ENCODE measurements at places on chromosomes 7 and 10.

GRCh38 chr7:67813621-67814292 lies 817.1 kb downstream of the TYW1 start:
- no peak for DNase-seq

DNA sequence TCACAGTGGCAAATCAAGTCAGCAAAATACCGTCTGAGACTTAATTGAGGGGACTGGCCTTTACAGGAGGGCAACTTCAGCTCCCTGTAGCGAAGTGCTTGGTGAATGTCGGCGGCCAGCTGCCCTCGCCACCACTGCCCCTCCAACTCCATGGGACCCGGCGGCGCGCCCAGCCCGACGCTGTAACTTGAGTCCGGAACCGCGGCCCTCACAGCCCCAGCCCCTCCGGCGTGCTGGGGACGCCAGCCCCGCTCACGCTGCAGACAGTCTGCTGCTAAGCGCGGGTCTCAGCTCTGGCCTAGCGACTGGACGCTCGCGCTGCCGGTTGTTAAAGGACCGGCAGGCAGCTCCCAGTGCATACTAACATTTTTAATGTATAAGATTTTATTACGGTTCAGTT lies 113.4 kb upstream of the NUPR2 start:
- no peak for DNase-seq

GRCh38 chr7:133575726-133576440 lies 323.0 kb downstream of the EXOC4 start:
- no peak for DNase-seq

DNA sequence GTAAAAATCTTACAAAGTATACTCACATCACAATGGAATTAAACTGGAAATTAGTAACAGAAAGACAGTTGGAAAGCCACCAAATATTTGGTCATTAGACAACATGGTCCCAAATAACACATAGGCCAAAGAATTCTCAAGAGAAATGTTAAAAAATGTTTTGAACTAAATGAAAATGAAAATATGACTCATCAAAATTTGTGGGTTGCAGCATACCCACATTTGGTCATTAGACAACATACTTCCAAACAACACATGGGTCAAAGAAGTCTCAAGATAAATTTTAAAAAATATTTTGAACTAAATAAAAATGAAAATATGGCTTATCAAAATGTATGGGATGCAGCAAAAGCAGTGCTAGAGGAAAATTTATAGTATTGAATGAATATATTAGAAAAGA lies 130.6 kb downstream of the MARCHF5 start:
- DNase-seq = no peak

DNA sequence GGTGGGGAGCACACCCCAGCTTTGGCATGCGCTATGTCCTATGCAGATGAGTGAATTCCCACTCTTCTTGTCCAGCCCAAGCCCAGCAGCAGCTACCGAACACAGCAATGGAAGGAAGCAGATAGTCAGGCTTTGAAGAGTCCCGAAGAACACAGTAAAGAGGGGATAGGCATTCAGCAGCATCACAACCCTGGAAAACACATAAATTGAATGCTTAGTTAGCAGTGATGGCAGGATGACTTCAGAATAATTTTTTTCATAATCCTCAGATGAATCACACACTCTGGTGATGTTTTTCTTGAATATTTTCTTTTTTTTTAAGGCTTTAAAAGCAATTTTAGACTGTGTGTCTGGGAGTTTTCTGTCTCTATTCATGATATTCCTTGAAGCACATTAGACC lies 95.8 kb downstream of the CFAP58 start:
- no peak for DNase-seq

GRCh38 chr10:58515291-58515941 lies 2.7 kb downstream of the BICC1 start:
- no peak for DNase-seq

- DNase-seq = no peak
Measured at GRCh38 chr10:24645784-24646183, 77.9 kb downstream of the ARHGAP21 start.

DNA sequence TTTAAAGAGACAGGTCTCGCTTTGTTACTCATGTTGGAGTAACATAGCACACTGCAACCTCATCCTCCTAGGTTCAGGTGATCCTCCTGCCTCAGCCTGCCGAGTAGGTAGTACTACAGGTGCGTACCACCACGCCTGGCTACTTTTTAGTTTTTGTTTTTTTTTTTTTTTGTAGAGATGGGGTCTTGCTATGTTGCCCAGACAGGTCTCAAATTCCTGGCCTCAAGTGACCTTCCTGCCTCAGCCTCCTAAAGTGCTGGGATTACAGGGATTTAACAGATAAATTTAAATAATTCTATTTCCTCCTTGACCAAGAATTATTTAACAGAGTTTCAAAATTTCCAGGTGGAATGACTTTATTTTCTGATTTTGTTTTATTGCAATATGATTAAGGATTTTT lies 97.0 kb upstream of the OIT3 start:
- no peak for DNase-seq

- DNase-seq = no peak
Measured at GRCh38 chr10:132714096-132714985, 71.6 kb downstream of the NKX6-2 start.

DNA sequence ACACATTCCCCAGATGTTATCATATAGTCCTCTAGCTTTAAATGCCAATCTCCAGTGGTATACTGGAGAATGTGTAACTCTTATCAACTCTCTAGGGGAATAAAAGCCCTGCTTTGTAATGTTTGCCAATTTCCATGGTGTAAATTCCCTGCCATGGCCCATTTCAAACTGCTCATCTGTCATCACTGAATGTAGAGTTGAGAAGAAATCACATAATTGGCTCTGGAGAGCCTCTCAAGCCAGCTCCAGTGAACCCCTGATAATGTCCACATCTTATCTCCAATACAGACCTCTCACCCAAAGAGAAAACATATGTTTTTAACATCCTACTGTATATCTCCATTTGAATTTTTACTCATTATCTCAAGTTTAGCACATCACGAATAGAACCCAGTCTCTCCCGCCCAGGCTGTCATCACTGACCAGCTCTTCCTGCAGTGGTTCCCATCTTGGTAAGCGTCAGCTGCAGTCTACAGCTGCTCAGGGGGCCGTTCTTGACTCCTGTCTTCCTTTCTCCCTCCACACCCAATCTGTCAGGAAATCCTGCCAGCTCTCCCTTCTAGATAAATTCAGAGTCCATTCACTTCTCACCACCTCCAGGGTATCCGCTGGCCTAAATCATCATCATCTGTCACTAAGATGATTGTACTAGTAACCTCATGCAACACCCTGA lies 332.4 kb downstream of the FRMD4A start:
- no peak for DNase-seq

DNA sequence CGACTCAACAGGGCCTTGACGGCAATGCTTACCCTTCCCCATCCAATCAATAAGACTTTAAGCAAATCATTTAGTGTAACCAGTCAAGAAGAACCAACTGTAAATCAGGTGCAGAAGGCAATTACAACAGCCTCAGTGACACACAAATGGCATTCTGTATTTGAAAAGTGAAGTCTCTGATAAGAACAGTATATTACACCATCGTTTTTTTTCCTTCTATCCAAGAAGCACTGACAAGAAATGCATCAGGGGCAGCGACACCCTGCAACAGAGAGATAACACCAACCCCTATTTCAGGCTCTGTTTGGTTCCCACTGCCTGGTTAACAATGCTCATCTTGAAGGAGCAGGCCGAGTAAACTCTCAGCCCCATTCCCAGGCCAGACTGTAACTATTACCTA lies 204.0 kb upstream of the AOAH start:
- DNase-seq = no peak

GRCh38 chr10:86410542-86411124 lies 44.0 kb upstream of the GRID1 start:
- no peak for DNase-seq

GRCh38 chr10:27207350-27207749 lies 33.2 kb downstream of the ACBD5 start:
- DNase-seq = no peak

- no peak for DNase-seq
Measured at GRCh38 chr10:111984057-111984456, 199.5 kb downstream of the GPAM start.

GRCh38 chr10:49831352-49832035 lies 69.4 kb upstream of the OGDHL start:
- no peak for DNase-seq

DNA sequence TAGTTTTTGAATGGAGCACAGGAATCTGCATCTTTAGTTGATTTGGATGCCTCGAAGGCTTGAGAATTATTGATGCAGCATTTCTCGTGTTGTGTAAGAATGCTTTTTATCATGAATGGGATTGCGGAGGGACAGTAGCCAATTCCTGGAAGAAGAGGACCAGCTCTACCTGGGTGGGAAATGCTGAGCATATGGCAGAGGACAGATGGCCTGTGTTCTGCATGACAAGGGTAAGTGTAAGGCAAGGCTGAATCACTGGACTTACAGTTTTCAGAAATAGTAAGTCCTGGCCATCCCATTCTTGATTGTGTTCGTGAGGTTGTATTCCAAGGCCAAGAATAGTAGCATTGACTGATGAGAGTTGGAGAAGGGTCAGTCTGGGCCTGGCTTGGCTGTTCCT lies 15.9 kb downstream of the RP9 start:
- no peak for DNase-seq

DNA sequence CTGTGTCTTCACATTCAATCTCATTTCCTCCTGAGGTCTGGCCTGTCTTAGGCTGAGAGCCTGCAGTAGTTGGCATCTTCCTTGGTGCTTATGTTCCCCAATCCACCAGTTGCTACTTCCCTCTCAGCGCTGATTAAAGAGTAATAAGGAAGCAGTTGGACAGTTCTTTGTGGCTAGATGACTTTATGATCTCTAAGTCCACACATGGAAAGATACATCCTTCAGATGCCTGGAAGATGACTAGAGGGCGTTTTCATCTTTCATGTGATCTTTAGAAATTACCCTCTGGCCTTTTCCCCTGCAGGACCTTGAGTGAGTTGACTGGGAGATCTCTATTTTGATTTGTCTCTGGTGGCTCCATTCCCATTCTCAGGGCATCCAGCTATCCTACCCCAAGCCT lies 204.5 kb downstream of the GRM3 start:
- DNase-seq = no peak

GRCh38 chr7:133863362-133864061 lies 263.6 kb upstream of the LRGUK start:
- no peak for DNase-seq

DNA sequence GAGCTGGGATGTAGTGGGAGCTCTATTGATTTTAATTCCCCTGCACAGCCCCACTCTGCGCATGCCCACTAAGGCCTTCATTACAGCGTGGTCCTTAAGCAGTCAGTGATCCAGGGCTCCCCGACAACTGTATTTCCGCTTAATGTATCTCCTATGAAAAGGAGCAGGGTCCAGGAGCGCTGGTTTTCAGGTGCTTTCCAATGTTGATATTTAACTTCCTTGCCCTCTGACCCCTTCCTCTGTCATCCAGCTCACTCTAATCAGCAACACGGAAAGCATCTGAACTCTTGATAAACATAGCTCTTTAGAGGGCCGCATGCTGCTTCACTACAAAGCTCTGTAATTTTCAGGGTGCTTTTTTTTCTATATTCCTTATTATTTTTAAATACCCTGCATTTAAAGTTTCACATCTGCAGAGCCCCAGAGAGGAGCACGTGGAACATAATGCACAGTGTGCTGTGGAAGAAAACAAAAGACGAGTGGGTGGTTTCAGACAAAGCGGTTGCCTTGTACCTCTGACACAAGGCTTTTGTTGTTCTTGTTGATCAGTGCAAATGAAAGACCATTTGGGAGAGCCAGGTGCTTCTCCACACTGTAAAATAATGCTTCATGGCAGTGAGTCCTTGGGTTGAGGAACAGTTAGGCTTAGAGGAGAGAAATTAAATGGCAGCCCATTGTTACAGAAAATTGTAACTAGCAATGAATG lies 465.9 kb upstream of the CELF2 start:
- no peak for DNase-seq

- DNase-seq = no peak
Measured at GRCh38 chr10:114694752-114695151, 36.7 kb upstream of the ABLIM1 start.

DNA sequence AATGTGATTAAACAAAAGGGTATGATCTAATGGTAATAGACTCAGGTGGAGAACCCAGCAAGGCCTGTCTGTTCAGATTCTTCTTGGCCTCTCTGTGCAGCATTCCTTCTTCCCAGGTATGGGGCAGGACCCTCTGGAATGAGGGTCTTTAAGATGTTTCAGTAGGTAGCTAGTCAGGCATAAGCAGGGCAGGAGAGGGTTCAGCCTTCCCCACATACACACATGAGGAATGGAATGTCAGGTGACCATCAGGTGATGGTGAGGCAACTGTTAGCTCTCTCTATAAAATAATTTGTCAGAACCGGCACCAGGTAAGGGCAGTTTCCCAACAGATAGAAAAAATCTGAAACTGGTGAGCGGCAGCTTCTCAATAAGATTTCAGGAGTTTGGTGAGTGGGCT lies 222.3 kb upstream of the PHYHIPL start:
- DNase-seq = no peak

DNA sequence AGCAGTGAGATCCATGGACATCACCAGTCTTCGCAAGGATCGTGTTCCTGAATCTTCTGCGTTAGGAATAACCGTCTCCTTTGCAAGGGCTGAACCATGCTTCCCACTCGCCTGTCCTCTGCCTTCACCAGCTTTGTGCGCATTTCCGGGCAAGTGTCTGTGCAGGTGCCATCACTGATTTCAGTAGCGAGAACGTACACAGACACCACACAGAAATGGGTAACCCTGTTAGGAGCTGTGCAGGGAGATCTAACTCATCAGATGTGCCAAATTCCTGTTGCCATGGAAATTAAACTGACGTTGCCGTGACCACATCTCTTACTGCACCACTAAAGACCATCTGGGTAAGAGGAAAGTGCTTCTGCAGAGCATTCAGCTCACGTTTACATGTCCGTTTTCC lies 146.3 kb downstream of the DIP2C start:
- DNase-seq = no peak

DNA sequence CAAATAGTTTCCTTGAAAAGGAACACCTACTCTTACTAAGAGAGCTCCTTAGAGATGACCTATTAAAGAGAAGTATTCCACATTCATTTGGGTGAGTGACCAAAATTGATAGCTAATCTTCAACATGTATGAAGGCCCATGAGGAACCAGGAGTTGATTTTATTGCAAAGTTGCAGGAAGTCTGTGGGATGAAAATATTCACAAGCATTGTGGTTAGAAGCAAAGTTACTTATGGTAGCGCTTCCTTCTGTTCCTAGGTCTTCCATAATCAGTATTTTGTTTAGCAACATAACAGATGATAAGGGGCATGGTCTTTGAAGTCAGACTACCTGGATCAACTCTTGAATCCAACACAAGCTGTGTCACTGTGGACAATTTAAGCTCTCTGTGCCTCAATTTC lies 164.5 kb downstream of the DGKB start:
- DNase-seq = no peak

DNA sequence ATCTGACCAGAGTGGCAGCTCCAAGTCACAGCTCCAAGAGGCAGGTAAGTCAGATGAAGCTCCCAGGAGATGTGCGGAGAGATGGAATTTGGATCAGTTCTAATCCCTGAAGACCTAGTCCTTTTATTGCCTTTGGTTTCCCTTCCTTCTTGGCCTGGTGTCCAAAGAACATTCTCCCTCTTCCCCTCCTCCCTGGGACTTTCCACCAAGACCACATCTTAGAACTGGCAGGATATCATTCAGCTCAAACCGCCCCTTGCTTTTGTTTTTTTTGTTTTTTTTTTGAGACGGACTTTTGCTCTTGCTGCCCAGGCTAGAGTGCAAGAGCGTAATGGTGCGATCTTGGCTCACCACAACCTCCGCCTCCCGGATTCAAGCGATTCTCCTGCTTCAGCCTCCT lies 190.8 kb downstream of the GFRA1 start:
- no peak for DNase-seq

All from stimulated activated CD8-positive, alpha-beta memory T cell treated with anti-CD3 and anti-CD28 coated beads, Interleukin-7, amount 100 ng/mL, for 48 hours (primary cell).